H54 (cell line): ENCODE measurements at places on chromosomes 12 and 14.

DNA sequence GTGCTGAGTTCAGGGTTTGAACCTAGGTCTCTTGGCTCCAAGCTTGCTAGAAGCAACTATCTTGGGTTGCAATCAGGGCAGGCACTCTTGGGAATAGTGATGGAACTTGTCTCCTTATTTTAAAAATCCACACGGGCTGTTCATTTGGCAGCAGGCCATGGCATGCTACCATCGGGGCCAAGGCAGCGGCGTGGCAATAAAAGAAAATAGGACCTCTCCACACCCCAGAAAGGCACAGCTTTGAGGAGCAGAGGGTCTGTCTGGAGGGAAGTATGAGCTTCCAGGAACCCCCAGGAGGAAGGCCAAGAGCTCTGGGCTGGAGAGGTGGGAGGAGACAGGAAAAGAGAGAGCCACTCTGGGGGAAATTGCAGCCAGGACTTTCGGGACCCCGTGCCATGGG is 15.3 kb downstream of the RPS6KL1 start:
- DNase-seq = no peak

- DNase-seq = no peak
These were observed 813.1 kb upstream of the NOVA1 start for GRCh38 chr14:27410981-27411380.

DNA sequence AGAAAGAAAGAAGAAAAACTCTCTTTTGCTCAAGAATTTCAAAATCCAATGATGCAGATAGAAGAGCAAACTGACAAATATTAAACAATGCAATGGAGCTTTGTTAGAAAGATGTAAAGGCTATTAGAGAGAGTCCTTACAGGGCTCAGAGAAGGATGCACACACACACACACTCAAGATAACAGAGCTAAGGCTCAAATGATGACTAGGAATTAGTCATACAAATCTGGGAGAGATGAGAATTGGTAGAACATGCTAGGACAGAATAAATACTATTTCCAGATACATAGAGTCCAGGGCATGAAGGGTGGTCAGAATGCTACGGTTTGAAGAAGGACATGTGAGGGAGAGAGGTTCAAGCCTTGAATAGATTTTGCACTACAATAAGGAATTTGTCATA is 650.1 kb upstream of the MDGA2 start:
- no peak for DNase-seq

DNA sequence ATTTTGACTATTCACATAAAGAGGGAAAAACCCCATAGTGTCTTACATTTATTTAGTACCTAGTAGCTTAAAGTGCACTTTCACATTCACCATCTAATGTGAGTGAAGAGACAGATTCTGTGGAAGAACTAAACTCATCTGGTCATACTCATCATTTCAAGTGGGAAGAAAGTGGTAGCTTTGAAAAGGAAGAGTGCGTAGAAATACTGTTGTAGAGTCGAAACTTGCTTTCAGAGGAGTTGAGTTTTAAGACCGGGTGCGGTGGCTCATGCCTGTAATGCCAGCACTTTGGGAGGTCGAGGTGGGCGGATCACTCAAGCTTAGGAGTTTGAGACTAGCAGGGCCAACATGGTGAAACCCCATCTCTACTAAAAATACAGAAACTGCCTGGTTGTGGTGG is 222.2 kb downstream of the ERC1 start:
- DNase-seq = no peak

- no peak for DNase-seq
These were observed 169.0 kb downstream of the ZFP36L1 start for GRCh38 chr14:68623826-68624225.
